Substantia nigra (tissue), 51 donors: ENCODE measurements at places on chromosomes 12 and 14.

- no peak for DNase-seq
These were observed 30.6 kb upstream of the LMO3 start for GRCh38 chr12:16636435-16637055.

DNA sequence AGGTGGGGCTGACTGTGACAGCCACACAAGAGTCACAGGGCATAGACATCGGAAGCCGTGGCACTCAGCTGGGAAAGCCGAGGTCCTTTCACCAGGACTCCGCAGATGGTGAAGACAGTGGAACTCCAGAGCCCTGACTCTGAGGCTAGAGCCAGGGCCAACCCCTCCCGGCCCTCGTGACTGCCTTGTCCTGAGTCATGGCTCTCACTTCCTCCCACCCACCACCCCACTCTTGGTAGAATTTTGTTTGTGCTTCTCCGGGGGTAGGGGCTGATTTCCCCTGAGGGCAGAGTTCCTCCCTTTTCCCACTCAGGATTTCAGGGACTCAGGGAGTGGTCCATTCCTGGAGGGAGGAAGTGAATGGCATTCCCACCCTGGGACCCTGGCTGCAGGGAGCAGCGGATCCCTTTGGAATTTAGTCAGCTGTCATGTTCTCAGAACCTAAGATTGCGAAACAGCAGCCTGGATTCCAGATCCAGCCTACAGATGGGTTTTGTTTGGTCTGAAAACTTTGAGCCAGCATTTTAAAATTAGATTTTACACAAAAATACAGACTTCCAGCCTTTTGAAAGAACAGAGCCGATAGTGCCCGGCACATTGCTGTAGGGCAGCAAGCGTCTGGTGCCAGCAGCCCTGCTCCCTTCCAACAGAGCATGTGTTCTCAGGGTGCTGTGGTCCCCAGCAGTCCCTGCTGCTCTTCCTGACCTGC is 50.7 kb downstream of the TPCN1 start:
- DNase-seq, result peak; percentile 54

- DNase-seq, result no peak
These were observed 45.3 kb upstream of the PTHLH start for GRCh38 chr12:28017873-28018255.

DNA sequence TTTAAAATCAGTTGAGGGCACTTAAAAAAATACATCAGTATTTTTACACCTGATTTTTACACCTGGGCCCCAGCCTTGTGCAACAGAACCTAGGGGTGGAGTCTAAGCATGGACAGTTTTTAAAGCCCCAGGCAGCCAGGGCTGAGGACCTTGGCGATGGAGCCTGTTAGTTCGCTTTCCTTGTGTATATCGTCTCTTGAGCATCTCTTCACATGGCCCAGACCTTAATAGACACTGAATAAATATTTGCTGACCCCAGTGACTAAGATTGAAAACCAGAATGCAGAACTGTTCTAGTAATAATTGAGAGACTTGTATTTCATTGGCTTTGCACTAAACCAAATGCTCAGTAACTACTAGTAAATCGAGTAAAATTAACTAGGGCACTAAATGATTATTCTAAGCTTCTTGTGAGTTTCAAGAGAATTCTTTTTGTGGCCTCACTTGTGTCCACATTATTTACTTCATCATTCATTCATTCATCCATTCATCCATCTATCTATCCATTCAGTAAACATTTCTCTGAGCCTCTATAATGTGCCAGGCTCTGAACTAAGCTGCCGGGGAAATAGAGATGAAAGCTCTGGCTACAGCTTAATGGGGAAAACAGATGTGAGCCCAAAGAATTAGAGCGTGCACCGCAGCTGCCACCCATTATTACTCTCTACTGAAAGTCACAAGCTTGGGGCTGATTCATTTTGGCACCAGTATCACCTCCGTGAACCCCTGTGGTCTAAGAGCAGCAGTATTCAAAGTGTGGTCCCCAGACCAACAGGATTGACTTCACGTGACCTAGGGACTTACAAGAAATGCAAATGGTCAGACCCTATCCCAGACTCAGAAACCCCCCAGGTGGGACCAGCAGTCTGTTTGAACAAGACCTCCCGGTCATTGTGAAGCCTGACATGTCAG is 30.7 kb upstream of the BCL7A start:
- no peak for DNase-seq

DNA sequence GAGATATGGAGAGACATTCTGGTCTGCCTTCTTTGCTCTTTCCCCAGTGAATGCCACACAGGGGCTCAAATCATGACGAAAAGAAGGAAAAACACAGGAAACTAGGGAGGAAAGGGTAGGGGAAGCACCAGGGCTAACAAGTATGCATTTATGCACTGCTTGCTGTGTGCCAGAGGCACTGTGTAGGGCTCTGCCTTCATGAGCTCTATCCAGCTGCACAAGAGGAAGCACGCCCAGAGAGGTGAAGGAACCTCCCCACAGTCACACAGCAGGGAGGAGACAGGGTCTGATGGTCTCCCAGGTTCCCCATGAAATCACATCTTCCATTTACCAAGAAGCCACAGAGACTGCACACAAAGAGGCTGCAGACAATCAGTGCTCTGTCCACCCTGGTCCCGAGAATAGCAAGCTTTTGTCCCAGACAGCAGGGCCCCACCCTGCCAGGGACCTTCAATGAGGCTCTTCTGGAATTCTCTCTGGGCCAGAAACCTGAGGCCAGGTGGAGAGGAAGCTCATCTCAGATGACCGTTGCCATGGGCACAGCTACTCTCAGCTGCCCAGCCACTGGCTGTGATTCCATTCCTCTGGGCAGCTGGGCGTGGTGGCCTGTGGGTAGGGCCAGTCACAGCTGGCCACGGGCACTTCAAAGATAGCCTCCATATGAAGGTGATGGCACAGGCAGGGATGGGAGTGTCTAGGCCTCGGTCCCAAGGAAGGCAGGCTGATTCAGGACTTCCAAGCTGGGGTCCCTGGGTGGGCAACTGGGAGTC is 7.3 kb upstream of the TRPV4 start:
- no peak for DNase-seq

GRCh38 chr12:121673013-121673511 is 3.6 kb upstream of the MORN3 start:
- no peak for DNase-seq

DNA sequence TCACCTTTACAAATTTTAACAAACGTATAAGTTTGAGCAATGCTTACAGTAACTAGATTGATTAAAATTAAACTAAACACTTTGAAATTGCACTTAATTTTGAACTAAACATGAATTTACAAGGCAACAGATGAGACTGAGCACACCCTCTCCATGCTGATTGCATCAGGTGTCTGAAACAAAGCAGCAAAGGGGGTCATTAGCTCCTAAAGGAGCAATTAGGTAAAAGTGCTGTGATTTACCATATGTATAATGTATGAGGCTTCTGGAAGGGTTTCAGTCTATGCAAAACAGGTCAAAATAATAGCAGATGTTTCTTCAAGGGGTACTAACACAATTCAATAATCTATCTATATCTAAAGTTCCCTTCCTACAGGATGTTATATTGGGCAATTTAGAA is 98.8 kb upstream of the LMNTD1 start:
- DNase-seq, result no peak

DNA sequence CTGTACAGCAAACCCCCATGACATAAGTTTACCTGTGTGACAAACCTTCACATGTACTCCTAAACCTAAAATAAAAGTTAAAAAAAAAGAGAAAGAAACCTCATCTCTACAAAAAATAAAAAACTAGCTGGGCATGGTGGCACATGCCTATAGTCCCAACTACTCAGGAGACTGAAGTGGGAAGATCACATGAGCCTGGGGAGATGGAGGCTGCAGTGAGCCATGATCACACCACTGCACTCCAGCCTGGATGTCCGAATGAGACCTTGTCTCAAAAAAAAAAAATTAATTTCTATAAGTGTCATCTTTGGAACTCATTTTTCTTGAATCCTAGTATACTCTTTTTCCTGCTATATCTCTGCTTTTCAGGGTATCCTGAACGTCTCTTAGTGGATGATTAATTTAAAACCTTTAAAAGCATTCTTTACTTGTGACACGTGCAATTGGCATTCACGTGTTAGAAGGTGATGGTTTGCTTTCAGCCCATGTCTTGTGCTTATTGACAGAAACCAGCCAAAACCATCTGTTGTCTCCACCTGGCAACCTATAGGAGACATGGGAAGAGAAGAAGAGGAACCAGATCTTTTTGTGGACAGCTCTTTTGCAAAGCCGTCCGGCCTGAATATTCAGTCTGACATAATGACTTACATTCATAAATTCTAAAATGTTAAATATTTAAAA is 30.6 kb upstream of the PPFIBP1 start:
- no peak for DNase-seq

DNA sequence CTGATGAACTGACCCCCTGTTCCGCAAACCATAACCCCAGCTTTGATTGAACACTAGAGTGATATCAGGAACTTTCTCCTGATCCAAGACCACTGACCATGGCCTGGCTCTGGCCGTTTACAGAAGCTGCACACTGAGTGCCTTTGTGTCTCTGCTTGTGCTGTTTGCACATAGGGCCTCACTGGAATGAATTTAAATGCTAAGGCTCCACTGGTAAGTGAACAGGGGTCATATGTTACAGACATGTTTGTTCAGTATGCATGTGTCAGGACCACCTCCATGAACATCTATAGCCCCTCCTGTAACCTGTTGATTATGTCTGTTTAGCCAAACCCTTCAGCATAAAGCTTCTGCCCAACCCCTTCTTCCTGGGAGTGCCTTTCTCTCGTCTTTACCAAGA is 1239.8 kb downstream of the TMEM121 start:
- DNase-seq, result no peak

DNA sequence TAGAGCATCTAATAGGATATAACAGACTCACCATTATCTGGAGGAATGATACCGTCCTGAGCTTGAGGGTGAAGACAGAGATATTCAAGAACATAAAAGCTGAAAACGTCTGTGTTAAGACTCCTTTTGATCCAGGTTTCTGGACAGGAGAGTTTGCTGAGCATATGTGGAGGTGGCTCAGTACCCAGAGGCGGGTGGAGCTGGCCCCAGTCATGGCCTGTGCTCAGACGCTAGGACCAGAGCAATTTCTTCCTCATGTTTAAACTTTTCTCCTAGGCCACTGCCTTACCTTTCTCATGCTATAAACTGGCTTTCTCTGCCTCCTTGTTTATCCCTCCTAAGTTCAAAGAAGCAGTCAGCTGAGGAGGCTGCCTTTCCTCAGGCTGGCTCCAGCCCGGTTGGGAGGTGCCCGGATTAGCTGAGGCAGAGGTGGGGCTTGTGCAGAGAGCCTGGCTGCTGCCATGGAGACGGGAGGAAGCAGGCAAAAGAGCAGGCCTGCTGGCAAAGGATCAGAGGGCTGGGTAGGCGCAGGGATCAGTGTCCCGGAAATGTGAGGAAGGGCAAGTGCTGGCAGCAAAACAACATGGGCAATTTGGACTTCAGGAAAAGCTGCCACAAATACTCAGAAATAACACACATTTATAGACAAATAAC is 13.7 kb downstream of the COA8 start:
- DNase-seq, result peak; percentile 55

- no peak for DNase-seq
These were observed 237.6 kb upstream of the AMIGO2 start for GRCh38 chr12:47317175-47317915.

DNA sequence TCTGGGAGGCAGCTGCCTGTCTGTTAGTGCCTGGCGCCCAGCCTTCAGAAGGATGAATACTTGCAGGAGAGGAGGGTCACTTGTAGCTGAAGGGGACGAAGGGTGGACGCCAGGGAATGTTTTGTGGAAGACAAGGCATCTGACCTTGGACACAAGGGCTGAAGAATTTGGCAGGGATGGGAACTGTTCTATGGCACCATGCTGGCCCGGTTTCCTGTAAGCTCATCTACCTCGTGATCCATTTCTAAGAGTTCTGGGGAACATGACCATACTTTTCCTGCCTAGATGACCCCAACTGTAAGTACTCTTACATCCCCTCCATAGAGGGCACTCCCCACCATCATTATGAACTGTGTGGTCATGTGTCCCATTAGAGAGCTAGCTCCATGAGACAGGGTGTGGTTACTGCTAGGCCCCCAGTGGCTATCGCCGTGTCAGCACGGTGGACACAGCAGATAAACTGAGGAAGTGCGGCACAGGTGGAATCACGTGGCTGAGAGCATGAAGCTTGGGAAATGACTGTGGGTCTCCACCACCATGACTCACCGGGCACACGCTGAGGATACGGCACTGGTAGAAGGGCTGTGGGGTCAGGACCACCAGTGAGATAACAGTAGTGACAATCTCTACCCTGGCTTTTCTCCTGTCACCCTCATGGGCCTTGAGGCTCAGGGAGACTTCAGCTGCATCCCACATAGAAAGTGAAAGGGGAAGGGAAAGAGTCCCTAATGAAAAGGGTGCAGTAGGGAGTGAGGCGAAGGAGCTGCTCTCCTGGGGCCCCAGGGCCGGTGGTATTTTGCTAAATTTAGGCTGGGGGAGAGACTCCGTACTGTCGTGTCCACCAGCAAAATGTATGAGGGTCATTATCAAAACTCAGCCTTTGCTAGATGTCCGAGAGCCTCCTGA is 252.6 kb downstream of the FOXN3 start:
- DNase-seq, result no peak

DNA sequence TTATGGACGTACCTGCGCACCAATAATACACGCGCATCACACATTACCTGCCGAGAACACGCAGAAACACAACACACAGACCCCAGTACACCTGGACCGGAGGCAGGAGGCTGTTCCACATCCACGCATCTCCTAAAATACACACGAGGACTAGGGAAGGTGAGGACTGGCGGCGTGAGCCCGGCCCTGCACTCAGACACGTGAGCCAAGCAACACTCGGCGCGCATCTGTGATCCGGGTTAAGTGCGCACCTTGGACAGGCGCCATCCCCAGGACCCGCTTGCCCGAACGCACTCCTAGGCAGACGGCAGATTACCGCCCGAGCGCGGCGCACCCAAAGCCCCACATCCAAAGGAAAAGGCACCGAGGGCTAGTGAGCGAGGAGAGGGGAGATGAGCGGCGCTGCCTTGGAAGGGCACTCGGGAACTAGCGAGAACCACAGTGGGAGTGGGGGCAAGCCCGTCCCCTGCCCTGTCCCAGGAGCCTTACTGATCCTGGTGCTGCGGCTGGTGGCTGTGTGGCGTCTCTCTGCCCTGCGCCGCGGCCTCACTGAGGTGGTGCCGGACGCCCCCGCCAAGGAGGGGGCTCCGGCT is 417 bp downstream of the GLS2 start:
- DNase-seq, result no peak

DNA sequence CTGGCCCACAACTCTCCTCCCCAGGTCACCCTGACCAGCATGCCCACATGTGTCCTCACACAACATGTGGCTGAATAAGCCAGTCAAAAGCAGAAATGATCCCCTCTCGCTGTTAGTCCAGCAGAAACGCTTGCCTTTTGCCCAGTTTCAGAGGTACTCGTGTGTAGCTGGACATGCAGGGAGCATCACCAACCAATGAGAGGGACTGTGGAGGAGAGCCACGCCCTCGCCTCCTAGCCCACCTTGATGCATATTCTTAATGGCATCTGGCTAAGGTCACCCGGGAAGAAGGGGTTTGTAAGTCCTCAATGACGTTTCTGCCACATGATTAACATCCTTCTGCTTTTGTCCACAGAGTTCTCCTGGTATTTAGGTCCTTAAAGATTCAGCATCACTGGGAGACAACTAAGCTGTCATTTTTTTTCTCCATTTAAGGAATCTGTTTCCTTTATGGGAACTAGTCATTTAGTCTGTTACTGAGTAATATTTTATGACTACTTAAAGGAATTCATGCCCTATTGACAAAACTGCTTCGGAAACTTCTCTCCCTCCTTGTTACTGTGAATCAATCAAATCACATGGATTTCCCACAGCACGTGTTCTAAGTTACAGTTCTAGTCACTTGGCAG is 134.0 kb downstream of the GCH1 start:
- DNase-seq, result no peak
